ENCODE measurements at places on chromosomes 12 and 14. TPM values are rescaled to one million over a fixed set of nuclear protein-coding genes. Genes with fewer than 3 reads are reported as not detected.

The RFX4 gene
- not detected for polyA plus RNA-seq

The C12orf54 gene
- 0.67 TPM for polyA plus RNA-seq

The DIO3 gene
- 13.9 TPM for polyA plus RNA-seq

The RTL1 gene
- polyA plus RNA-seq: 0.08 TPM

The C3AR1 gene
- 22.6 TPM for polyA plus RNA-seq

The IQSEC3 gene
- polyA plus RNA-seq: 0.88 TPM

The CELA1 gene
- polyA plus RNA-seq: not detected

The OVCH1 gene
- polyA plus RNA-seq: not detected

The FOXM1 gene
- polyA plus RNA-seq: 0.62 TPM

The AQP6 gene
- 0.04 TPM for polyA plus RNA-seq

The NANOG gene
- not detected for polyA plus RNA-seq

The KCNC2 gene
- polyA plus RNA-seq: not detected

The PRR4 gene
- polyA plus RNA-seq: 2.4 TPM

The KICS2 gene
- 3.4 TPM for polyA plus RNA-seq

The TSHR gene
- polyA plus RNA-seq: 0.15 TPM

The NR2C1 gene
- polyA plus RNA-seq: 20.2 TPM

The GCH1 gene
- 2.0 TPM for polyA plus RNA-seq

The BATF gene
- polyA plus RNA-seq: 1.5 TPM

The GUCY2C gene
- polyA plus RNA-seq: not detected

The GSG1 gene
- 0.43 TPM for polyA plus RNA-seq

The LRRC10 gene
- polyA plus RNA-seq: not detected

The ARG2 gene
- polyA plus RNA-seq: 2.9 TPM

The RPL41 gene
- 11,451 TPM for polyA plus RNA-seq
